ENCODE measurements at places on chromosomes 2 and 18.

DNA sequence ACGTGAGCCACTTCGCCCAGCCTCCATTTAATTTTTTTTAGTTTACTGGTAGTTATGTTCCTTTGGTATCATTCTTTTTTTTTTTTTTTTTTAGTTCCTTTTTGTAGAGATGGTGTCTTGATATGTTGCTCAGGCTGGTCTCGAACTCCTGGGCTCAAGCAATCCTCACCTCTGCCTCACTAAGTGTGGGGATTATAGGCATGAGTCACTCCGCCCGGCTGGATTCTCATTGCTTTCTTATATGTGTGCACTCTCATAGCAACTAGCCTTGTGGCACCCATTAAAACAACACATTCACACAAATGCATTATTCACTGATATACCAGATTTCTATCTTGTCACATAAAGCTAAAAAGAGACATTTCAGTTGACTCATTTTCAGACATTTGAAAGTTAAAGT, 4.2 kb downstream of the TTC27 start:
- DNase-seq = no peak

- no peak for DNase-seq
Observed at GRCh38 chr2:54964271-54964670, 86.0 kb downstream of the RTN4 start.

- no peak for DNase-seq
Observed at GRCh38 chr2:12766421-12766879, 49.7 kb downstream of the TRIB2 start.

- peak; percentile 58 for DNase-seq
Observed at GRCh38 chr2:9263428-9263827, 56.8 kb downstream of the ASAP2 start.

DNA sequence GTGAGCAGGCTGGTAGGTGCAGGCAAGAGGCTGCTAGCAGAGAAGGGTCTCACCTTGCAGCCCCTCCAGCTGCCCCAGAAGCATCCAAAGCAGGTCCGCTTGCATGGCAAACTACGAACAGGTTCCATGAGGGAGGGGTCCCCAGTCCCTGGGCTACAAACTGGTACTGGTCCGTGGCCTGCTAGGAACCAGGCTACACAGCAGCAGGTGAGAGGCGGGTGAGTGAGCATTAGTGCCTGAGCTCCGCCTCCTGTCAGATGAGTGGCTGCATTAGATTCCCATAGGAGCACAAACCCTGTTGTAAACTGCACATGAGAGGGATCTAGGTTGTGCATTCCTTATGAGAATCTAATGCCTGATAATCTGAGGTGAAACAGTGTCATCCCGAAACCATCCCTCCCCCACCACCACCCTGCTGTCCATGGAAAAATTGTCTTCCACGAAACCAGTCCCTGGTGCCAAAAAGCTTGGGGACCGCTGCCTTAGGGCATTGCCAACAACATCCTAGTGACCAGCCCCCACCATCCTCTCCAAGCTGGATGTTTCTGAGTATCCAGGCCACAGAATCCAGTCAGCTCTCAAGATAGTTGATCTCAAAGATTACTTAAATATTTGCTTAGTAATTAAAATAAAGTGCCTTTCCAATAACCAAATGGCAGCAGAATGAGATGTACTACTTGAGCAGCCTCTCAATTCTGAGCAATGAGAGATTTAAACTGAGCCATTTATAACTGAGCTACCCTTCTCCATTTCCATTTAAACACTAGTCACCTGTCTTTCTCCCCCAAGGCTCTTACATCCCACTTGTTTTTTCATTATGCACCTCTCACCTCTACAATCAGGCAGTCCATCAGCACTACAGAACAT, 32.4 kb downstream of the LRP2 start:
- DNase-seq = no peak

DNA sequence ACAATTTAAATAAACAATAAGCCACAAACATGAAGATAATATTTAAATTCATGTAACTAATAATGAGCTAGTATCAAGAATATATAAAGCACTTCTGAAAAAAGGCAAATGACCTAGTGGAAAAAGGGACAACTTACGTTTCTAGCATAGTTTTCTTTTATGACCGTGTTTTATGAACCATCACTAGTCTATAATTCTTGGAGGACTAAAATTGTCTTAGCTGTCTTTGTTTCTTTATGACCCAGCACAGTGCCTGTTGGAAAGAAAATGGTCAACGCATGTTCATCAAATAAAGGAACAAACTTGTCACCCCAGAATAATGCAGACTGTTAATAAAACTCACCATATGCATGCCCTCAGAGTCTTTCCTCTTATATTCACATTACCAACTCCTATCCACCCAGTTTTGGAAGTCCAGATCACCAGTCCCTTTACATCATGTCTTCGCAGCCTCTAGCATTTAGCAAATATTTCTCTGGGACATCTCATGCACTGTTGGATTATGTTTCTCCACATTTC, 57.4 kb upstream of the GRB14 start:
- no peak for DNase-seq
